ENCODE measurements at places on chromosomes 11 and 22. TPM values are rescaled to one million over a fixed set of nuclear protein-coding genes. Genes with fewer than 3 reads are reported as not detected.
A peak's percentile ranks its signal among the peaks of the same experiment; 100 is the strongest.

DNA sequence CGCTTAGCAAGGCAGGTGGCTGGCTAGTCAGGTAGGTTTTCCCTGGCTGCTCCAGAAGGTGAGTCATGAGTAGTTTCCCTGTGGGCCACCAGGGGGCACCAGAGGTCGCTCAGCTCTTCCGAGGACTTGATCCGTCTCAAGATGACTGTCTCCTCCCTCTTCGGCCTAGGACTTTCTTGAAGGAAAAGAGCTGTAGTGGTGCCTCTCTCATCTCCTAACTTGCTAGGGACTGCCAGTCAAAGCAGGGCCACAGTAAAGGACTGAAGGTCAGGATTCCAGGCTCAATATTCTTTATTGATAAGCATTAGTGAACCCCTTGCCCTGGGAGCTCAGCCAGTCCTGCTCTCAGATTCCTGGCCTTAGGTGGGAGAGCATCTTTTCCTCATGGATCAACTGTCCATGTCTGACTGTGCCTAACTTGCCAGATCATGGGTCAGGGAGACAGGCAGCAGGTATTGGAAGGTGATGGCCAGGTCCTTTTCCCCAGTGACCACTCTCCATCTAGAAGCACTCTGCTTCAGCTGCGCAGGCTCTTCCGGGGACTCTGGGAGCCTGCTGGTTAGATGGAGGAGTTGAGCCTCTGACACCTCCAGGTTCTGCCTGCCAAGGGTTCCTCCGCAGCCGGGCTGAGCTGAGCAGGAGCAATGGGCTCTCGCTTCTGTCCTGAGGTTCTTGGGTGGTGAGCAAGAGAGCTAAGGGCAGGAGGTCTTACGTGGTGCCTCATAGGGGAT is 1.9 kb downstream of the POLD4 start:
- DNase-seq = peak; percentile 86

GRCh38 chr11:46120346-46121300 is 631 bp downstream of the PHF21A start:
- DNase-seq = peak; percentile 74

- no peak for DNase-seq
Observed at GRCh38 chr11:6745465-6746015, 26.2 kb downstream of the OR2AG2 start.

MMP1 gene
- 21.5 TPM for total RNA-seq

- DNase-seq = no peak
Observed at GRCh38 chr22:23763579-23763945, 772 bp downstream of the C22orf15 start.

RRAS2 gene
- 62.8 TPM for total RNA-seq

GRCh38 chr11:88313441-88313840 is 24.1 kb downstream of the CTSC start:
- DNase-seq = no peak
